Stimulated activated CD8-positive, alpha-beta memory T cell treated with anti-CD3 and anti-CD28 coated beads, Interleukin-2, amount 100 ng/mL, for 1 hour (primary cell): ENCODE measurements at places on chromosomes 11 and 22.

DNA sequence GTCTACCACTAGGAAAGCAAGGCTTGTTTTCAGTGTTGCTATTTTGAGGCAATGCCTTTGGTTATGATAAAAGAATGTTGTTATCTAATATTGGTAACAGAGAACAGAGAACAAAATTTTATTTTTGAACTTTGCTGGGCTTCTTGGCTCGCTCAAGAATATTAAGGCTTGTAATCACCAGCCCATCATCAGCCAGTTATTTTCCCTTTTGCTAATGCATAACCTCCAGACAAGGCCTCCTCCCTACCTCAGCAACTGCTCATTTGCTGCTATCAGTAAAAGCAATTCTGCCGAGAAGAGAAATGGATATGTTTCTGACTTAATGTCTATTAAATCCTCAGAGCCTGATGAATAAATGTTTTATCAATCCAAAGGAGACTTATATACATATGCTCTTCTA, 8.9 kb downstream of the MTMR2 start:
- no peak for DNase-seq

DNA sequence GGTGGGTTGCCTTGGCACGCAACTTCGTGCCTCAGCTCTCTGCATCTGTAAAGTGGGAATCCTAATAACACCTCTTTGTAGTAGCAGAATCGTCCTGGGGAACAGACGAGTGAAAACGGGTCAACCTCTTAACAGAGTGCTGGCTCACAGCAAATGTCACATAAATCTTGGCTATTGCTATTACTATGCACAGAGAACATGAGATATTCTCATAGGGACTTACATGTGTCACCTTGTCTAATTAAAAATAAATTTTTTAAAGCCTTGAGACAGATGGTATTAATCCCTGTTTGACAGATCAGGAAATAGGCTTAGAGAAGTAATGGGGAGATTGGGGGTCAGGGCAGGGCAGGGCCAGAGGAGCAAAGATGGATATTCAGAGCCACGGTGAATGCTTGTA, 44.3 kb upstream of the IGSF9B start:
- DNase-seq: no peak

- DNase-seq: no peak
Measured at GRCh38 chr22:29987137-29987536, 93.1 kb upstream of the HORMAD2 start.

DNA sequence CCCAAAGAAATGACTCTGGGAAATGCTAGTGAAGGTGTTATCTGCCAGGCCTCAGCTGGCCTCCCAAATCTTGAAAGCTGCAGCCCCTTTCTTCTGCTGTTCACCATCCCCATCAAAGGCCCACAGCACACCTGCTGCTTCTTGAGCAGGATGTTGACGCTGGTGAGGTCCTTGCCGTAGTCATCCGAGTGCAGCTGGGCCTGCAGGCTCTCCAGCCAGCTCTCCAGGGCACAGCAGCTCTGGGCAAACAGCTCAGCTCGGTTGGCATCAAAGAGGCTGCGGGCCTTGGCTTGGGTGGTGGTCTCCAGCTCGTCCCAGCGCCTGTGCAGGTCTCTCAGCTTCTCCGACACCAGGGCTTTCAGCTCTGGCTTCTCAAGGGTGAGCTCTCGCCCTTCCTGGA, 18.5 kb upstream of the RBM4B start:
- DNase-seq: no peak

DNA sequence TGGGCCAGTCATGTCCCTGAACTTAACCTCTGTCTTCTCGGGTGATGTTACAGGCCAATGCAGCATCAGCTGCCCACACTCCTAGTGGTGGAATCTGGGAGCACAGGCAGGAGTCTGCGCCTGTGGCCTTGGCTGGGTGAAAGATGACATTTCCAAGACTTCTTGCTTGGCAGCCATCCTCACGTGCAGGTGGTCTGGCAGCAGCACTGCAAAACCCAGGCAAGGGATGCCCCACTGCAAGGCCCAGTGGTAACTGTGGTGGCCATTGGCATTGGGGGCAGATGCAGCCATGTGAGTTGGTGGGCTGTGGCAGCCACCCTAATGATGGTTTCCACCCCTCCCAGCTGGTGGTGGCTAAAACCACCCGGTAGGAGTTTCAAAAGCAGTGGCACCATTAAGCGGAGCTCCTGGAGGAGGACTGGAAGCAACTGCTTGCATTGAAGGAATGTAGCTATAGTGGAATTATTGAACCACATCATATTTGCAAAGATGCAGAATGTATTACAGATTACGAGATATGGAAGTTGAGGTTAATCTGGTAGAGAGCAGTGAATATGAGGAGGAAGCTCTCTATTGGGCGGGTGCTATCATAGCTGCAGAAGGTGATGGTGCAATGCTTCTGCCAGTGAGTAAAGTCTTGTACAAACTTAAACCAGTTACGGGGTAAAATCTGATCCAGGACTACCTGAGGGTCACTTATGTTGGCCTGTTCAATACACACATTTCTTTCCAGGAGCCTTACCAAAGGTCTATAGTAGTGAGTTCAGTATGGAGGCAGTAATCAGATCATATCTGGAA, 120.7 kb upstream of the TOP3B start:
- DNase-seq: no peak

- DNase-seq: no peak
Measured at GRCh38 chr22:43723816-43724215, 88.3 kb downstream of the EFCAB6 start.

GRCh38 chr11:32434356-32435151, 785 bp downstream of the WT1 start:
- no peak for DNase-seq

GRCh38 chr11:106706355-106706754, 311.9 kb downstream of the GUCY1A2 start:
- DNase-seq: no peak

GRCh38 chr11:63906585-63906984, 10.4 kb downstream of the RCOR2 start:
- no peak for DNase-seq

DNA sequence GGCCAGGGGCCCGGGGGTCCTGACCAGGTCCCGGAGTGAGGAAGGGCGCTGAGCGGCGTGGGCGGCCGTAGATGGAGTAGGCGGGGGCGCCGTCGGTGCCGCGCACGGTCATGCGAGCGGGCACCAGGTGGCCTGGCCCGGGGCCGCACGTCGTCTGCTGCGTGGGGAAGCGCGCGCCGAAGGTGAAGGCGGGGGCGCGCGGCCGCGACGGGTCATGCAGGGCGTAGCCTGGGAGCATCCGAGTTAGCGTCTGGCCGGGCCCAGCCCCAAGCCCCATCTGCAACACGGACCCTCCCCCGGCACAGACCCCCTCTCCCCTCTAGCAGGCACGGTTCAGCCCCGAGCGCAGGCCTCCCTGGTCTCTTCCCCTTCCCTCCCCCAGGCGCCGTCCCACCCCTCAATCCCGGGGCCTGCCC, 1.7 kb upstream of the TYMP start:
- no peak for DNase-seq

GRCh38 chr22:48849219-48849912, 978.3 kb downstream of the BRD1 start:
- no peak for DNase-seq

- no peak for DNase-seq
Measured at GRCh38 chr22:48901324-48901723, 926.3 kb downstream of the BRD1 start.

DNA sequence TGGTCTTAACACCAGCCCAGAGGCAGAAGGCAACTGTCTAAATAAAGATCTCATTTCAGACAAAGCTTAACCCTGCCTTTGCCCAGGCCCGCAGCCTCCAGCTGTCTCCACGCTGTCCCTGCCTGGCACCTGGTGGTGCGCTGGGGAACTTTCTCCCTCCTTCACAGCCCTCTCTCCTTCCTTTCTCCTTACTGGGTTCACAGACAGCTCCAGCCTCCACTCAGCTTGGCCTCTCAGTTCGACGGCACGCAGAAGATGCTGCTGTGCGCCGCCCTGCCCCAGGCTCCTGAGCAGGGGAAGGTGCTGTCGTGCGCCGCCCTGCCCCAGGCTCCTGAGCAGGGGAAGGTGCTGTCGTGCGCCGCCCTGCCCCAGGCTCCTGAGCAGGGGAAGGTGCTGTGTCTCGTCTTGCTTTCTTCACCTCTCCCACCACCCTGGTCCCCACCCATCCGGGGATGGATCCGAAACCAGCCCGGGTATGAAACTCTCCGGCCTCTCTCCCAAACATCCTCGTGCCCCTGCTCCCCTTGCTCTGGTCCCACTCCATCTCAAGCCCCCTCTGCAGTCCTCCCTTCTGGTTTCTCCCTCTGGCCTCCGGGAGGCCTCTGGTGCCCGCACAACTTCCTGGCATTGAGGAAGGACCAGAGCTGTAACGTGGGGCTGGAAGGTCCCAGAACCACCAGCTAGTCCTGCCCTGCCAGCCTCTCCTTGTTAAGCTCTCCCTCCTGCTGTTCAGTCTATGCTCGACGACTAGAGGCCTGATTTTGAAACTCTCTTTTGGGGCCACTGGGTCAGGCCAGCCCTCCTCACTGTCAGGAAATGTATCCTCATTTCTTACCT, 22.9 kb upstream of the JAM3 start:
- DNase-seq: no peak

DNA sequence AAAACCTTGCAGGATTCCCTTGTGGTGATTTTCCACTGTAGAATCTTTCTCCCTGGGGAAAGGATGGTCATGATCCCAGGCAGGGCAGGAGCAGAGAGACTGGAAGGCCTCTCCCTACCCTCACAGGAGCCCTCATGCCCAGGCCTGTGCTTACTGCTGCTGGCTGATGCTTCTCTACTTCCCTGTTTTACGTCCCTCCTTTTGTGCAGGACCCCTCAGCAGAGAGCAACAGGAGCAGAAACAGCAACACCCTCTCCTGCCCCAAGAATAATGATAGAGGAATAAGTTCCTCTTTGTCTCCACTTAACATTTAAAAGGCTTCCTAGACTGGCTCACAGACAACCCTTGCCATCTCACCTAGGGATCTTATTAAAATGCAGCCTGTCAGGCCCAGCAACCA, 3.6 kb downstream of the ISX start:
- no peak for DNase-seq

DNA sequence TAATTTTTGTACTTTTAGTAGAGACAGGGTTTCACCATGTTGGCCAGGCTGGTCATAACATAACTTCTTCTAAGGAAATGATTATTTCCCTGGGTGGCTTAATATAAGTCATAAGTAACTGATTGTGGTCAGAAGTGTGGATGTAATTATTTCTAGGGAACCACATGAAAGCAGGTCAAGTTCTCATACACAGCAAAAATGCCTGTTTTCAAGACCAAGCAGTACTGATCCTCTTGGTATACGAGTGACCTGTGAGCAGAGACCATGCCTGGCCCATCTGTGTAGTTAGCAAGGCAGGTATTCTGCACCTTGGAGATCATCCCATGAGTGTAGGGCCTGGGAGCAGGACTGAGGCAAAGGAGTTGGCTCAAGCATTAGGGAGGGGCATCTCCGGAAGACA, 32.5 kb upstream of the NUCB2 start:
- DNase-seq: no peak

DNA sequence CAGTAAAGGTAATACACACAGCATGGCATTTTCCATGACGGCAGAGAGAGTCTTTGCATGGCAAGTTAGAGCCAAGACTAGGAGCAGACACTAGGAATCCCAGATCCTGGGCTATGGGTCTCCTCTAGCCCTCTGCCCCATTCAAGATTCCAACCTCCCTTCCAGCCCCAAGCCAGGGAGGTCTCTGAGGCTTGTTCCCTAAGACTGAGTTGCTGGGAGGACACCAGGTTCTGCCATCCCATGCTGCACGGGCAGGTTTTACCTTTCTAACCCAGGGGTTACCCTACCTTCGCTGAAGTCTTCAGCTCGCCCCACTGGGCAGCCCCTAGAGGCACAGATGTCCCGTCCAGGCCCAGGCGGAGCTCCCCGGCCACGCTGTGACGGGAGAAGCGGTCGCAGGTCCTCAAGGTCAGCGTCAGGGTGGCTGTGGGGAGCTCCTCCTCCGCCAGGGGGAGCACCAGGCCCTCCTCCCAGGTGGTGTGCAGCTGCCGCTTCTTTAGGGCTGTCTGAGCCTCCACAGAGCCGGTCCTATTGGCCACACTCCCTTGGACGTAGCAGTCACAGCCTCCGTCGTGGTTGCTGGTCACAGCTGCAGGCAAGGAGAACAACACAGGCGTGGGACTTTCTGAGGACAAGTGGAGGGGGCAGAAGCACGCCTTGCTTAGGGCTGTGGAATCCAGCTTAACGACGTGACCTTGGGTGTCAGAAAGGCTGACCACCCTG, 33.8 kb downstream of the SYT13 start:
- DNase-seq: no peak

- no peak for DNase-seq
Measured at GRCh38 chr11:102591160-102591718, 33.9 kb downstream of the MMP20 start.

GRCh38 chr11:27563201-27563600, 56.6 kb upstream of the LIN7C start:
- DNase-seq: no peak

- no peak for DNase-seq
Measured at GRCh38 chr11:5288906-5289550, 12.7 kb downstream of the OR51B4 start.

- DNase-seq: no peak
Measured at GRCh38 chr11:12356944-12357655, 20.3 kb upstream of the PARVA start.

- DNase-seq: no peak
Measured at GRCh38 chr11:95512682-95513081, 276.9 kb downstream of the FAM76B start.

DNA sequence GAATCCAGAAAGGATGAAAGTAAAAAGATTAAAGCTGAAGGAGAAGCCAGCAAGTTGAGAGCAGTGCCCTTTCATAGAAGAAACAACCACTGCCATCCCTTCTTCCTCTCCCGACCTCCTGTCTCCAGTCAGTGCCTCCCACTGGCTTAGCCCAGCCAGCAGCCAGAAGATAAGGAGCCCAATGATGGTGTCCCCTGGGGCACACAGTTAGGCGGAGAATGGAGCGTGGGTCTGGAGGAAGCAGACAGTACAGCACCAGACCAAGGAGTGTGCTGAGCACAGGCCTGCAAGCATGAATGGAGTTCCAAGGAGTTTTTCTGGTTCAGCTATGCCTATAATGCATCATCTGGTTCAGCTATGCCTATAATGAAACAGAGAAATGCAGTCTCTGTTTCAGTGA, 54.3 kb upstream of the TNRC6B start:
- no peak for DNase-seq

DNA sequence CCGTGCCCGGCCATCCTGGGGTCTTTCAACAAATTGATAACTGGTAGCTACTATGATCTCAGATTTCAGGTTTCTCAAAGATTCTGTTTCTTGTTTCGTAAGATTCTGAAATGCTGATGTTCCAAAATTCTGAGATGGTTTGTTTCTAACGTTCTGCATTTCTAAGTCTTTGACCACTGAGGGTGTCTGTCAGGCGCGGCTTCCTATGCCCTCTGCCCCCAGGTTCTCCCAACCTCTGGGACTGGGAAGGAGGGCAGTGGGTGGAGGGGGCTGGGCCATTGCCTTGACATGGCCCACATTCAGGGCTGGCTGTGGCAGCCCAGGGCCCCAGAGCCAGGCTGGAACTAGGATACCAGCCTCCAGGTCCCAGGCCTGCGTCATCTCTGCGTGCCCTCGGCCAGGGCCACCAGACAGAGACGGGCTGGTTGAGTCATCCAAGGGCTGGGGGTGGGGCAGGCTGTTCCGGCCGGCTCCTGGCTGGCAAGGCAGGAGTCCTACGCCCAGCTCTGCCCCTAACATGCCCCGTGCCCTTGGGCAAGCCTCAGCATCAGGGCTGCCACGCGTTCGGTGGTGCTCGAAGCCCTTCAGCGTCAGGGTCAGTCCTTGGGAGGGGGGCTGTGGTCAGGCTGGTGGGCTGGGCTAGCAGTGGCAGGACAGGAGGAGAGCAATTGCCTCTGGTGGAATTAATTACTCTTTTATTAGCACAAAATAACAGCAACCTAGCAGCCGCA, 5.2 kb downstream of the TMEM134 start:
- DNase-seq: no peak
